AG09319 (cell line): ENCODE measurements at places on chromosomes 3 and 15.

DNA sequence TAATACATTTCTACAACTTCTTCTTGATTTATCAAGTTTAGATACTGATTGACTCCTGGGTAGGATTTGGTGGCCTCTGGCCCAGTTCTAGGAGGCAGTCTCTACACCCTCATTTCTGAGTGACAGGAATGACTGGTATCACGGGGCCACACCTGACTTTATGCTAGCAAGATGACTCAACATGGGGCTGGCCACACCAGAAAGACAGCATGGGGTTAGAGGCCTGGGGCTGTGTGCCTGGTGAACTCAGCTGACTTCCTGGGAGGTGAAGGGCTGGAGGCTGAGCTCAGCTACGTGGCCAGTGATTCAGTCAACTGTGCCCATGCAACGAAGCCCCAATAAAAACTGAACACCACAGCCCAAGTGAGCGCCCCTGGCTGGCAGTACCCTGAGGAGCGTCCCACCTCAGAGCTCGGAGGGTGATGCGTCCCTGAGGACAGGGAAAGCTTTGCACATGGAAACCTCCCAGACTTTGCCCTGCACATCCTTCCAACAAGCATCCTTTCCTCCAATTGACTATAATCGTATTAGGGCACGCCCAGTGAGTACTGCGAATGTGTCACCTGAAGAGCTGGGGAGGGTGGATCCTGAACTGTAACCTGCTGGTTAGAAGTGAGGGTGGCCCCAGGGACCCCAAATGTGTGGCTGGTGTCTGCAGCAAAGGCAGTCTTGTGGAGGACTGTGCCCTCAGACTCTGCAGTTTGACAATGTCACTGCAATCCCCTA is 57.2 kb downstream of the NIPA2 start:
- no peak for DNase-seq

DNA sequence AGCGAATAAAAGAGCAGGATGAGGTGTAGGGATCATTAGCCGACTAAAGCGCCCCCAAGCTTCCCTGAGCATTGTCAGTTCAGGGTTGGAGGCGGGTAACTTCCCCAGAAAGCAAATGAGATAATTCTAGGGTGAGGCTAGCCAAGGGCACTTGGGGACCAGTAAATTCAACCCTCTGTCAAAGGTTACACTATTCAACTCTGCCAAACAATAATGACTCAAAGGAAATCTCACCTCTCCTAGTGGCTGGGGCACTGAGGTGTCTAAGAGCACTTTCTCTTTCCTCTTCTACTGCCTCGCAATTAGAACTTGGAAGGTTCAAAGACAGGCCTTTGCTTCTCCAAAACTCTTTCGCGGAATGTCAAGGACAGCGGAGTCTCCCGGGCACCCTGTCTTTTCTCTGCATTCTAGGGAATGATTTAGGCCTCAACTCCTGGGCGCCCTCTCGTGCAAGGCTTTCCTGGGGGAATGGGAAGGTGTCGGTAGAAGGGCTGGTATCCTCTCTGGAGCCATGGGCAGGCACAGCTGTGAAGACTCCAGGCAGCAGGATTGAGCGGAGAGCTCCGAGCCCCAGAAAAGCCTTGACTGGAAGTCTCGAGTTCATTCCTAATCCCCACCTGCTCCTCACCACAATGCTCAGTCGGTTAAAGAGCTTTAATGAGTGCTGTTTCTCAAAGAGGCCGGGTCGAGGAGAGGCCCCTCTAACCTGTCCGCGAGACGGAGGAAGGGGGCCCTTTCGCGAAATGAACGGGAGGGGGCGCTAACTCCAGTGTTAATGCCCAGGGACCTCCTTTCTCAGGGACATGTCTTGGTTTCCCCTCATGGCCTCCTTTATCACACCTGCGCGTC is 21.9 kb downstream of the ZIC4 start:
- DNase-seq: no peak

DNA sequence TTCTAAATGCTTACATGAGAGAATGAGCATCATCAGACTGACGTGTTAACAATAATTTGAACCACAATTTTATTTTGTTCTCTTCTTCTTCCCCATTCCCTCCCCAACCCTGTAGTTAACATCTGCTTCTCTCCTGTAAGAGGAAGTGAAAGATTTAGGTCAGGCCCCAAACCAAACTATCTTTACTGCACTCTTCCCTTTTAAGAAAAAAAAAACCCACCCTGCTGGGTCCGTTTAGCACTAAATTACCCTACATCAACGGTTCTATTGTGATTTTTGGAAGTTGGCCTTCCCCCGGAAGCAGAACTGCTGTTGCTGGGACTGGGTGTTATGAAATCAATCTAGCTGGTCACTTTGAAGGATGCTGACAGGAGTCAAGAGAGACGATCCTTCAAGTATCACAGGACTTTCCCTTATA is 49.4 kb downstream of the NFKBIZ start:
- no peak for DNase-seq

DNA sequence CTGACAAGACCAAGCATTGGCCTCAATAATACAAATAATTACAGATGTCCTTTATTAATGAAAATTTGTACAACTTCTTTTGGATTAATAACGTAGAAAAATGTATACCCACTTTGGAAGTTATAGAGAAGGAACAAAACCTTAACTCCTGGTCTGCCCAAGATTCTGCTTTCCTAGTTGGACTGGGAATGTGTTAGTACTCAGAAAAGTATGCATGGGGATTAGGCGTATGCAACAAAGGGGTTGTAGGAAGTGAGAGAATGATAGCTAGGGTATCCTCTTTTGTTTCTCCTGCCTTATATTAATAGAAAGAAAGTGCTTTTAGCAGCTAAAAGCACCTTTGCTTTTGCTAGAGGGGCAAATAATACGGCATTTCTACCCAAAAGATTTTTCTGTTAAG is 116.2 kb upstream of the LRRFIP2 start:
- peak; percentile 10 for DNase-seq

DNA sequence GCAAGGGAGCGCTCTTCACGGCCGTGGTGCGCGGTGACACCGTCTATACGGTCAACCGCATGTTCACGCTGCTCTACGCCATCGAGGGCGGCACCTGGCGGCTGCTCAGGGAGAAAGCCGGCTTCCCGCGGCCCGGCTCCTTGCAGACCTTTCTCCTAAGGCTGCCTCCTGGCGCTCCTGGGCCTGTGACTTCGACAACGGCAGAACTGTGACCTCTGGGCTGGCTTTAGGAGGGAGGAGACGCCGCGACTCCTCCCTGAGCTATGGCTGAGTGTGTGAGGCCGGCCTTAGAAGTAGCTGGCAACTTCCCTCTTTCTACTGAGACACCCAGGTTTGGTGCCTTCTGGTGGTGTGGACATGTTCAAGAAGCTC is 1.4 kb downstream of the KBTBD13 start:
- DNase-seq: no peak

DNA sequence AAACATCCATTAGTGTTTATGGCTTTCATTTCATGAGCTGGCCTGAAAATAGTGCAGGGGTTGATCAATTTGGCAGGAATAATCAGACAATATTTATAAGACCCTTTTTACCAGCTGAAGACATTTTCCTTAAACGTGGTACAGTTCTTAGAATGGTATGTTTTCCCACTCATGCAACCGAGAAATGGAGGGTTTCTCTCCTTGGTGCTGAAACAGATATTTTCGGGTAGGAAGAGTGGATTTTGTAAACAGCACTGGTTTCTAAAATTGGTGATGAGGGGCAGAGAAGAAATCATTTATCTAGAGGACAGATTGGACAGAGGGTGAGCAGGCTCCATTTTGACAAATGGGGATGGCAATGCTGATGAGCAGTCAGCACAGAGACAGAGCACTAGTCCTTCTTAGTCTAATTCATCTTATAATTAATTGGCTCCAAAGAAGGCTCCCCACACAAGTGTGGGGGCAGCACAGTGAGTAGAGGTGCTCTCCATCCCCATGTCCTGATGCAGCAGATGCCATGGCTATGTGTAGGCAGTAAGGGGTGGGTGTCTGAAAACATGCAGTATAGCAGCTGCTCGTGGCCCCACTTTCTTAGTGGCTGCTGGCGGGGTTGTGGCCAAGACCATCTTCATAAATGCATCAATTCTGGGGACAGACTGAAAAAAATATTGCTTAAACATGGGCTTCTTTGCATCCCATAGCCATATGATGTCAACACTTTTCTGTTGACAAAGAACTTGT is 18.1 kb upstream of the SLC7A14 start:
- no peak for DNase-seq

DNA sequence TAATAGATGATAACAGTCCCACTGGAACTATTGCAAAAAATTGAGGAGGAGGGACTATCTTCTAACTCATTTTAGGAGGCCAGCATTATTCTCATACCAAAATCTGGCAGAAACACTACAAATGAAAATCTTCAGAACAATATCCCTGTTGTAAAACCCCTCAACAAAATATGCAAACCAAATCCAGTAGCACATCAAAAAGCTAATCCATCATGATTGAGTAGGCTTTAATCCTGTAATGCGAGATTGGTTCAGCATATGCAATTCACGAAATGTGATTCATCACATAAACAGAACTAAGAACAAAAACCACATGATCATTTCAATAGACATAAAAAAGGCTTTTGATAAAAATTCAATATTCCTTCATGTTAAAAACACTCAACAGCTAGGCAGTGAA is 23.9 kb upstream of the PLSCR2 start:
- DNase-seq: no peak

GRCh38 chr3:189232790-189233189 is 61.0 kb downstream of the TPRG1 start:
- DNase-seq: no peak

GRCh38 chr3:146161663-146162002 is 649 bp upstream of the PLOD2 start:
- no peak for DNase-seq

DNA sequence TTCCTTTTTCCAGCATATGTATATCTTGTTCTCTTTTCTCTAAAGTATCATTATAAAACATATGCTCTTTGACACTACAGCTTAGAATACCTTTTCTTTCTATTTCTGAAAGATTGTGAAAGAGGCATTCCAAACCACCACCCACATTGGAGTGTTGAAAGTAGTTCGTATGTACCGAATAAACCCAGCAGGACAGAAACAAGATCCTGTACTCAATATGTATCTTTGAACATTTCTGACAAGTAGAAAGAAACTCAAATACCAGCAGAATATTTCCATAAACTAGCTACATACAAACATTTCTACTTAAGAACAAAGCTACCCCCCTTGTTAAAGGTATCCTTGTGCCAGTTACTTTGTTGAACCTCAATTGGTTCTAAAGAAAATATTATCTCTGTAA is 415.3 kb upstream of the ALCAM start:
- DNase-seq: no peak

DNA sequence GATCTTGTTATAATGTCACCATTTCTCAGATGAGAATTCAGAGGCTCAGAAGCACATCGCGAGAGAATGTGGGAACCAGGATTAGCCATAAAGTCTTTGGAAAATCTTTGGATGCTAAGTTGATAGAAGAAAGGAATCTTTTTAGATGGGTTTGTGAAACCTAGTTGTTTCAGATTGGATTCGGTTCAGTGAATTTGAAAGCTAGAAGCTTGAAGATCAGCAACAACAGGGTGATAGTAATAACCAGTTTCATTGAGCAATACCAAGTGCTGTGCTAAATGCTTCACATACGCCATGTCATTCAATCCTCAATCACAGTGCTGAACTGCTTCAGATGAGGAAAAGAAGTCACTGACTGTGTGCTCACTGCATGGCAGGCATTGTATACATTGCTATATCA is 47.4 kb upstream of the MITF start:
- DNase-seq: no peak

DNA sequence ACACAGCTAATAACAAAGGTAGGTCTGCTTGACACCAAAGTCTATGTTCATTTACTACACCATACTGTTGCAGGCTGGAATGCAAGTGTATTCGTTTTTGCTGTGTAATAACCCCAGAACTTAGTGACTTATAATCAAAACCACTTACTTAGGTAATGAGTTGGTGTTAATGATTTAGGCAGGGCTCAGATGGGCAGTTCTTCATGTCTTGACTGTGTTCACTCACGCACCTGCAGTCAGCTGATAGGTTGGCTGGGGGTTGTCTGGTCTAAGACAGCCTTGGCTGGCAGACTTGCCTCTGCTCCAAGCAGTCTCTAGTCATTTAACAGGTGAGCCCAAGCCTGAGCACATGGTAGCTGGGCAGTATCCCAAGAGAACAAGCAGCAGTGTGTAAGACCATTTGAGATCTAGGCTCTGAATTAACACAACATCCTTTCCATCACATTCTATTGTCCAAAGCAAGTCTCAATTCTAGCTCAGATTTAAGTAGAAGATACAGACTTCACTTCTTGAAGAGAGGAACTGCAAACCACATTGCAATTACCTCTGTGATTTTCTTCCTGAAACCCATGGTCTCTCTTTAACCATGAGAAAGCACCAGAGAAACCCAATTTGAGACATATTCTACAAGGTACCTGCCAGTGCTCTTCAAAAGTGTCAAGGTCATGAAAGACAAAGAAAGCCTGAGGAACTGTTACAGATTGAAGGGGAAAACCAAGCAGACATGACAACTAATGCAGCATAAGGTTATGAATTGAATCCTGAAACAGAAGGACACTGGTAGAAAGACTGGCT is 13.3 kb upstream of the DCLK3 start:
- DNase-seq: no peak

DNA sequence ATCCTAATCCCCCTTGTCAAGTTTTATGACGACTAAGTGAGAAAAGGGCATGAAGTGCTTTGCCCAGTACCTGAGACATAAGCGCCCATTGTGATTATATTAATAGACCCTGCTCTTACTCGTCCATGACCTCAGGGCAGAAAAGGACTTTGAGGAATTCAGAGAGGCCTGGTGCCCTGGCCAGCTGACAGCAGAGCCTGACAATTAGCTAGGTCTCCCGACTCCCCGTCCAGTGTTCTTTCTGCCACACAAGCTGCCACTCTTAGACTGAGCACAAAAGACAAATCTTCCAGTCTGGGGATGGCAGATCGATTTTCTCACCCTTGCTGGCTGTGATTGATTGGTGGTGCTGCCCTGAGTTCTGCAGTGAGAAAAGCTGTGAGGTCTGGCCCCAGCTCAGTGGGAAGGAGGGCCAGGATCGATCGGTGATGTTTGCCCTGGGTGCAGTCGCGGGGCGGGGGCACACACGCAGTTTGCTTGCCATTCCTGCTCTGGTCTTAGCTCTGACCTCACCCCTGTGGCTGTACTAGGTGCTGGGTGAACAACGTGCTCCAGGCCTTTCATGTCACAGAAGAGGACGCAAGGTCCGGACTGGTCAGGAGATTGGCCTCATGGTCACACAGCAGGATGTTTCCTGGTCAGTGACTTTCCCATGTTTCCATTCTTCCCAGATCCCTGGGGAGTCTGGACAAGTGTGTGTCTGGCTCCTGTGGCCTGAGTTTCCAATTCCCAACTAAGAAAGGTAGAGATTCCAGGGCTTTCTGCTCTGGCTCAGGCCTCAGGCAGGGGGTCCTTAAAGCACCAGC is 67.4 kb upstream of the TLE3 start:
- no peak for DNase-seq

- DNase-seq: no peak
These were observed 508.2 kb upstream of the SUCLG2 start for GRCh38 chr3:68162644-68163043.

- no peak for DNase-seq
These were observed 111.7 kb downstream of the FOXB1 start for GRCh38 chr15:60115579-60116380.
